ENCODE measurements at places on chromosomes 4 and X.
A peak's percentile ranks its signal among the peaks of the same experiment; 100 is the strongest.

DNA sequence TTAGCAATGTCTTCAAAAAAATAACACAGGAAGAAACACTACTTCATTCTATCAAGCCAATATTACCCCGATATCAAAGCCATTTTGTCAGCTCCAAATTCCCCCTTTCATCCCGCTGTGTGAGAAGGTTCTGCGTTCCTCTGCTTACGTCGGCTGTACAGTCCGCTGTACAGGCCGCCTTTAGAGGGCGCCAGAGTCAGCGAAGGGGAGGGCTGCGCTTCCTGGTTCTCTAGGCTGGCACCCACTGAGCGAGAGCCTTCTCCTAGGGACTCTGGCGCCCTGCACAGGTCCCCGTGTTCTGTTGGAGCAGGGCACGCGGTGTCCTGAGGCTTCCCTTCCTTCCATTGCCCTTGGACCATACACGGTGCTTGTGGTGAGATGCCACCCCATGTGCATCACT, 25.3 kb upstream of the CT45A1 start:
- peak; percentile 51 for DNase-seq

DNA sequence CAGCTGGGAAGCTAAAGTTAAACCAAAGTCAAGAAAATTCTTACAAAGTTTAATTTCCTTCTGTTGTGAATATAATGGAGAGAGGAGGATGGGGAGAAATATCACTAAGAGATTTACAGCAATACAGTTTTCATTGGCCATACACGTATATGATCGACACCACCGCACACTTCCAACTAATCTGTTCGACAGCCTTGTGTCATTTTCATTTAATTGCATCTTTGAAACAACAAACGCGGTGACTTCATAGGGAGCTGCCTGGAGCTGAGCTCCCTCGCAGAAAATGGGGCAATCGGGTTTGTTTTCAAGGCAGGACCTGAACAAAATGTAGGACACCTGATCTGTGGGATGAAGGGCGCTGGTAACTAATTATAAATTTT, 1.3 kb downstream of the PTPN13 start:
- DNase-seq, result peak; percentile 33

GRCh38 chr4:157674699-157675098, 454.2 kb downstream of the GRIA2 start:
- no peak for DNase-seq

- DNase-seq, result no peak
These were observed 1000.4 kb downstream of the STPG2 start for GRCh38 chr4:97142893-97143292.

GRCh38 chr4:14151101-14151500, 523.6 kb upstream of the BOD1L1 start:
- DNase-seq, result no peak

DNA sequence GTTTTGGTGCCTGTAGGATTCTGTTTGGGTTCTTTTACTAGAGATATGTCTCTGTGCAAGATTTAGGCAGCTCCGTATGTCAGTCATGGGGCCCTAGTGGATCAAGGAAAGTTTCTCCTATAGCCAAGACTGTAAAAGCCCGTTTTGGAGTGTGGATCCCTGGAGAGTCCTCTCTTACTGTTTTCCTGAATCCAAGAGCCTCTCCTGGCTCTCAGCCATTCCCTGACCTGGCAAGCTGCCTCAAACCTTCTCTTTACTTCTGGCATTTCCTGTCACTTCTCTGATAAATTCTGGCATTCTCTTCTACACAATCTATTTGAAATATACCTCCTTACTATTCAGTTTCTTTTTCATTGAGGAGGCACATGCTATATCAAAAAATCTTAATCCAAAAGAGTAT, 41.4 kb downstream of the DCAF12L2 start:
- no peak for DNase-seq

- DNase-seq, result no peak
These were observed 9.1 kb upstream of the HSPA4L start for GRCh38 chr4:127772769-127773671.

- no peak for DNase-seq
These were observed 1.7 kb downstream of the SLC9B2 start for GRCh38 chr4:103074744-103075434.

DNA sequence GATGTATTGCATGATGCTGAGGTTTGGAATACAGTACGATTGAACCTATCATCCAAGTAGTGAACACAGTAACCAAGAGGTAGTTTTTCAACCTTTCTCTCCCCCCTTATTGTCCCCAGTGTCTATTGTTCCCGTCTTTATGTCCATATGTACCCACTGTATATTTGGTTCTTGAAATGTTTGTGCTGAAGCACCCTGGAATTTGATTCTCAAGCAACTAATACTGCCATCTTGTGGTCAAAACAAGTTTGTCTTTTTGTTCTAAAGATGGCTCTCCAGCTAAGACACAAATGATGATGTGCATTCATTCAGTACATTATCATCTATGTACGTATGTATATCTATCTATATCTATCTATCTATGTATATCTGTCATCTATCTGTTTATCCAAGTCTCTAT, 33.5 kb upstream of the DCX start:
- DNase-seq, result no peak

DNA sequence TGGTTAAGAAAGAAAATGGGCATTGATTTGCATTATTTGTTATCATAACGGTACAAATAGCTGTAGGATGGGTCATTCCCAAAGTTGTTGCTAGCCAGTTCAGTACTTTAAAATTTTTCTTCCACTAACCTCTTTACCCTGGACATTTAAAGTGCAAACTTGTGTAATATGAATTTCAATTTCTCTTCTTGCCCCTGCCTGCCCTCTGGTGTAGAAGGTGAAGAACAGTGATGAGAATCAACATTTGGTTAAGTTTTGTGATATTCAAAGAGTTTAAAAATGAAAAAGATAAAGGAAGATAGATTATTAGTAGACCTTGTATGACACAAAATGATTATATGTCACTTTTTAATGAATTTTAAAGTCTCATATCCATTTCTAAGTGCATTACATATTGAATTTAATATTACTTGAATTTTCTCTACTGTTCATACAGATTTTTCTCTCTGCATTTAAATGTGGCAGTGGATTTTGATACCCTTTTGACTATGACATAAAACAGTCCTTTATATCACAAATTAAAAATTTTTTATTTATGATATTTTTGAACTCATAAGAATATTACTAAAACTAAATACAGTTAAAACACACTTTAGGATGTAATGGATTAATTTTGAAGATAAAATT, 337.7 kb downstream of the BMPR1B start:
- DNase-seq, result peak; percentile 35

GRCh38 chr4:15400981-15401671, 26.7 kb upstream of the C1QTNF7 start:
- no peak for DNase-seq

DNA sequence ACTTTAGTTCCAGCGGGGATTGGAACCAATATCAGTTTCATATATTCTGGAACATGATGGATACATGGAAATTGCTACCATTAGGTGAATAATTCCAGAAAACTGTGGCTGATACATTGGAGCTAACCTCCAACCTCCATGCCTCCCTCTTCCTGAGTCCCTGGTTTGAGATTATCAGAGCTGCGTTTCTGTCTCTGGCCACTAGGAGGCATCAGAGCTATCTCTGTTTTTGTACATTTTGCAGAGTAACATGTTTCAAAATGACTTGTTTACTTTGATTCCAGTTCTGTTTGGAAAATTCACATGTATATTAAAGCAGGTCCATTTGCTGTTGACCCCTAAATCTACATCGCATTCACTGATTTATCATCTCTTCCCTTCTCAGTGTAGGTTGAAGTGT, 2.4 kb upstream of the RAB40AL start:
- peak; percentile 63 for DNase-seq

- DNase-seq, result no peak
These were observed 1.2 kb downstream of the CPEB2 start for GRCh38 chr4:15003401-15003890.

GRCh38 chr4:108004646-108005045, 15.0 kb downstream of the HADH start:
- DNase-seq, result no peak

GRCh38 chr4:183757060-183757459, 98.0 kb downstream of the TRAPPC11 start:
- DNase-seq, result no peak

GRCh38 chr4:52627876-52628275, 31.2 kb downstream of the USP46 start:
- no peak for DNase-seq

GRCh38 chrX:105471597-105471996, 251.1 kb upstream of the TEX13A start:
- DNase-seq, result no peak

DNA sequence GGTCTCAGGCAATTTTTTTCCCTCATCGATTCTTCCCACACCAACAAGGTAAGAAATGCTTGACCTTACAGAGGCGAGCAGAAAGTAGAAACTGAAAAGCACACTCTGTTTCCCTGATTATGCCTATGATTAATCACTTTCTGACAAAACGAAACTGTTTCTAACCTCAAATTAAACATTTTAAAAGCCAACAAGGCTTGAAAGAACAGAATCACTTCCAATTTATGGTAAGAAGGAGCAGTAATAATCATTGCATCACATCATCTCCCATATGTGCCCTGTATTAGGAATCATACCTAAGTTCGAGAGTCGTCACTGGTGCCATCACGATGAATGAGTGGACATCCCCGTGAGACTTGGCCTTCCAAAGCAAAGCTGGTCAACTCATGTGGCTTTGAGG, 12.5 kb upstream of the CXCL13 start:
- DNase-seq, result no peak

GRCh38 chr4:68272380-68272779, 26.9 kb upstream of the TMPRSS11B start:
- peak; percentile 31 for DNase-seq

- DNase-seq, result no peak
These were observed 441.7 kb upstream of the SLIT2 start for GRCh38 chr4:19809989-19810388.

GRCh38 chrX:109695637-109696036, 37.4 kb downstream of the ACSL4 start:
- DNase-seq, result no peak

DNA sequence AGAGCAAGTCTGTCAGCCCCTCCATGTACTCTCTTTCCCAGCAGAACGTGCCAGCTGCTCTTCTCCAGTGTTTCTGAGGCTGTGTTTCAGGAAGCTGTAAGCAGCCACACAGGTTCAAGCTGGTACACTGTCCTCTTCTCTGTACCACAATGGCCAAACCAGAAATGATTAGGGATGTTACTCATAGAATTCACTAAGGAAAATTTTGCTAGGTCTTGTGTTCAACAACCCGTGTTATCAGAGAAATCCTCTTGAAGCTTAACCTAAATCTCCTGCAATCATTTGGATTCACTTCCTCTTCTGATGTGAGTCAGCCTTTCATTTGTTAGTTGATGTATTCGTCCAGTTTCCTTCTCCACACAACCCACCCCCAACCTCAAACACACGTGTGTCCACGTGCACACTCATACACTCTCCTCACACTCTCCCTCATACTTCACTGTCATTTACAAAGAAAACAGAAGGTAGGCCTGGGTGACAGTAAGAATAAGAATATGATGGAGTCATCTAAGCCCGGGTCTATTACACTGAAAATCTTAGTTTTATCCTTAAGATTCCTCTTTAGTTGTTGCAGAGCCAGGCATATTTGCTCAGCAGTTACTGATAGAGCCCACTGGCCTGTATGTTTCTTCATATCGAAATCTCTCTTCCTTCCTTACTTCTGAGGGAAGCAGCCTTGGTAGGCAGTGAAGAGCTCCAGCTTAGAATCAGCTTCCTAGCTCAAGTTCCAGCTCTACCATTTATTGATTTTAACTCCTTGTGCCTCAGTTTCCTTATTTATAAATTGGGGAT, 63.4 kb downstream of the DCUN1D4 start:
- DNase-seq, result no peak

GRCh38 chr4:180465364-180465763, 1777.8 kb upstream of the TENM3 start:
- DNase-seq, result no peak

GRCh38 chrX:71514367-71515037, 18.4 kb upstream of the OGT start:
- no peak for DNase-seq

DNA sequence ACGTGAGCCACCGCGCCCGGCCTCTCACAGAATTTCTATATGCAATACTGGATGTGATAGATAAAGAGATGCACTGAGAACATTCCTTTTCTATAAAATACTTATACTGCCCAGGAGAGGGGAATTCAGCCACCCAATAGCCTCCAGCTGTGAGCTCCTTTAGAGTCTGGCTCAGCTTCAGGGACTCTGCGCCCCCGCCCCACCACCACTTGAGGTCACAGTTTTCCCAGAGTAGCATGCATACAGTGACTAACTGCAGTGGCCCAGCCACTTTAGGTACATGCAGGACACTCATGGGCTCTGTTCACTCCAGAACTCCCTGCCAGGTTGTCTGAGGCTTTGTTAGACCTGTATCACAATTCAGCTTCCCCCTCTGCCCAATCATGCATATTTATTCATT, 144.4 kb upstream of the TET2 start:
- DNase-seq, result no peak

DNA sequence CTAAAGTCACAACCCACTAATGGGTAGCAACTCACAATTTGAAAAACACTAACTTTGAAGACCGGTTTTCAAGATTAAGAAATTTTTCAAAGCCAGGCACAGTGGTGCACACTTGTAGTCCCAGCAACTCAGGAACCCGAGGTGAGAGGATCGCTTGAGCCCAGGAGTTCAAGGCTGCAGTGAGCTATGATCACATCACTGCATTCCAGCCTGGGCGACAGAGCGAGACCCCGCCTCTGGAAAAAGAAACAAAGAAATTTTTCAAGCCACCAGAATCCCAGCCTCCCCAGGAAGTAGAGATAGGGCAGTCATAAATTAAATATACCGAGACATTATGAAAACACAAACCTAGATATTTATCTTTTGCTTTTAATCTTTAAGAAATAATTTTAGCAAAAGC, 13.0 kb downstream of the SMARCA1 start:
- DNase-seq, result no peak

DNA sequence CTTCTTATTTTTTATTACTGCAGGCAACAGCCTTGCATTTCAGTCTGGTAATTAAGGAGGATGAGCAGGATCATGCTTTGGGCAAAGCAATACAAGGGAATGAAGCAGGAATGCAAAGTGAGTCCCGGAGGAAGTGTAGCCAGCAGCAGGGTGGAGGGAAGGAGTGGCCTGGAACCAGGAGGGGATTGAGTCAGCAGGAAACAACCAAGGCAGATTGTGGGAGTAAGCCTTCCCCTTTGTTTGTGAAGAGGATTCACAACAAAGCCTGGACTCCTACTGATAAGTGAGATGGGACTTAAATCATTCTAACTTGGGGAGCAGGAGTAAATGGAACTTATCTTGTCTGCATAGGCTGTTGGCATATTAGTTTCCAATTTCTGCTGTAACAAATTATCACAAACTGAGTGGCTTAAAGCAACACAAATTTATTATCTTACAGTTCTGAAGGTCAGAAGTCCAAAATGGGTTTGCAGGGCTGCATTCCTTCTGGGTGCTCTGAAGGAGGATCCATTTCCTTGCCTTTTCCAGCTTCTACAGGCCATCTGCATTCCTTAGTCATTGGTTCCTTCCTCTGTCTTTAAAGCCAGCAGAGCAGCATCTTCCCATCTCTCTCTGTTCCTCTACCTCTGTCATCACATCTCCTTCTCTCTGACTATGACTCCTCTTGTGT, 93.2 kb upstream of the AP1S2 start:
- peak; percentile 34 for DNase-seq

DNA sequence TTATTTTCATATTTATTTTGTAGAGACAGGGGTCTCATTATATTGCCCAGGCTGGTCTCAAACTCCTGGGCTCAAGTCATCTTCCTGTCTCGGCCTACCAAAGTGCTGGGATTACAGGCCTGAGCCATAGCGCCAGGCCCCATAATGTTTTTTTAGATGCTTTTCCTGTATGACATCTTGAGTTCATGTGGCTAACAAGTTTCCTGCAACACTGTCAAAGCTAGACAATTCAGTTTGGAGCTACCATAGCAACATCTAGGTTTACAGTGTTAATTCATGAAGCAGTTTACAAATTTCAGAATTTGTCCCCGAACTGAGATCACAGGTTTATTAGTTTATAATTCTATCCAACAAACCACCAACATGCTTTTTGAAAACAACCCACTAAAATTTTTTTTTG, 6.4 kb upstream of the IL13RA2 start:
- DNase-seq, result no peak

Data from HAP-1 (cell line).